ENCODE measurements at places on chromosomes 5 and 9. TPM values are rescaled to one million over a fixed set of nuclear protein-coding genes. Genes with fewer than 3 reads are reported as not detected.

The PCYOX1L gene
- total RNA-seq, result 6.2 TPM

The COL5A1 gene
- total RNA-seq, result 179 TPM

The EPB41L4A gene
- under 0.01 TPM for total RNA-seq

The RBM27 gene
- total RNA-seq, result 13.5 TPM

The PTGES2 gene
- total RNA-seq, result 37.2 TPM

The CATSPER3 gene
- total RNA-seq, result not detected

The SLC6A3 gene
- total RNA-seq, result not detected

The RGS3 gene
- total RNA-seq, result 168 TPM

The SLC36A2 gene
- not detected for total RNA-seq

The CKMT2 gene
- total RNA-seq, result not detected

The CDC26 gene
- 57.9 TPM for total RNA-seq

The DIRAS2 gene
- total RNA-seq, result not detected

The TMEM174 gene
- not detected for total RNA-seq

The KCNN2 gene
- total RNA-seq, result not detected

The SLC6A19 gene
- not detected for total RNA-seq

Measured in RPMI7951 (cell line).